Hair follicular keratinocyte (primary cell): ENCODE measurements at places on chromosomes 5 and 9. TPM values are rescaled to one million over a fixed set of nuclear protein-coding genes. Genes with fewer than 3 reads are reported as not detected.

OGN gene
- not detected in 2 replicates for total RNA-seq

TSLP gene
- total RNA-seq: 0.23 and 0.78 TPM in 2 replicates

FBP2 gene
- not detected in 2 replicates for total RNA-seq

PRELID1 gene
- total RNA-seq: 154 and 208 TPM in 2 replicates

PTGES gene
- total RNA-seq: 0.70 and 6.2 TPM in 2 replicates

DOK3 gene
- 0.53 and 0.55 TPM in 2 replicates for total RNA-seq

SLC6A7 gene
- total RNA-seq: not detected in 2 replicates

ORM1 gene
- total RNA-seq: not detected in 2 replicates

TMEM232 gene
- total RNA-seq: 0.08 TPM in 1 of 2 replicates, not detected in the other

CER1 gene
- total RNA-seq: not detected in 2 replicates

PCDHA4 gene
- not detected in 2 replicates for total RNA-seq
